ENCODE measurements at places on chromosomes 12 and 14. TPM values are rescaled to one million over a fixed set of nuclear protein-coding genes. Genes with fewer than 3 reads are reported as not detected.

Gene PRR13
- total RNA-seq = 86.2 TPM

Gene RPGRIP1
- not detected for total RNA-seq

Gene IL22
- total RNA-seq = not detected

Gene ACRBP
- total RNA-seq = 9.1 TPM

Gene SLC17A8
- not detected for total RNA-seq

Gene SLC2A14
- total RNA-seq = not detected

Gene DNAI7
- not detected for total RNA-seq

Gene PLEKHG3
- 63.2 TPM for total RNA-seq

Gene CCDC38
- total RNA-seq = not detected

Gene TSHR
- 0.63 TPM for total RNA-seq

Gene BAZ1A
- total RNA-seq = 51.6 TPM

Gene ASB2
- 48.3 TPM for total RNA-seq

Gene WNT5B
- total RNA-seq = 3.1 TPM

Gene SMIM41
- total RNA-seq = not detected

Gene PLXNC1
- 8.5 TPM for total RNA-seq

Gene KRT79
- total RNA-seq = not detected

Gene RD3L
- total RNA-seq = not detected

Gene ZFHX2
- 0.49 TPM for total RNA-seq

All from thoracic aorta (tissue), 2 donors.